Stimulated activated CD4-positive, alpha-beta T cell treated with anti-CD3 and anti-CD28 coated beads, Interleukin-1b, Interleukin-23, amount 100 ng/mL, for 1 hour (primary cell): ENCODE measurements at places on chromosomes 5 and 9.

DNA sequence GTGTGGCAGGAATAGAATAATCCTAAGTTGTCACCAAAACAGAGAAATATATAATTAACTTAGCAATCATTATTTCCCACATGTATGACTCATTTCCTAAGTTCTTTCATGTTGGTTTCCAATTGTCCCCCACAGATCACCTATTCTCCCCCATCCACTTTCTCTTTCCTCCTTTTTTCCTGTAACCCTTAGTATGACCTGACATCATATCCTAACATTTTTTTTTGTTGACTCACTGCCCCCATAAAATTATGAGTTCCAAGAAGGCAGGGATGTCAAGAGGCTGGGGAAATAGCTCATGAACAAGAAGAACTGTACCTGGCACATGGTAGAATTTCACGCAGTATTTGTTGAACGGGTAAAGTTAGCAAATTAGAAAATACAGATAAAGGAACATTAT is 186.7 kb downstream of the DCP2 start:
- no peak for DNase-seq

DNA sequence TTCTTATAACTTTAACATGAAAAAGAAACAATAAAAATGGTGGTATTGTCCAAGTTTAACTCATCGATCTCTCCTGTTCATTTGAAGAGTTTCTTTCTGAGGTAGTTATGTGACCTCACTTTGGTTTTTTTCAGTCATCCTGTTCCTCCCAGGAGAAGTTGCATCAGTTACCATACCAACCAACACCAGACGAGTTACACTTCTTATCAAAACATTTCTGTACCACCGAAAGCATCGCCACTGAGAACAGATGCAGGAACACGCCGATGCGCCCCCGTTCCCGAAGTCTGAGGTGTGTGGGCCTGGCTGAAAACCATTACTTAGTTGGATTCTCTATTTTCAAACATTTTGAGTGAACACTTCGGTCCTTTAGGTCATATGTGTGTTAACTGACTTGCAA is 96.3 kb downstream of the CD180 start:
- DNase-seq = no peak

DNA sequence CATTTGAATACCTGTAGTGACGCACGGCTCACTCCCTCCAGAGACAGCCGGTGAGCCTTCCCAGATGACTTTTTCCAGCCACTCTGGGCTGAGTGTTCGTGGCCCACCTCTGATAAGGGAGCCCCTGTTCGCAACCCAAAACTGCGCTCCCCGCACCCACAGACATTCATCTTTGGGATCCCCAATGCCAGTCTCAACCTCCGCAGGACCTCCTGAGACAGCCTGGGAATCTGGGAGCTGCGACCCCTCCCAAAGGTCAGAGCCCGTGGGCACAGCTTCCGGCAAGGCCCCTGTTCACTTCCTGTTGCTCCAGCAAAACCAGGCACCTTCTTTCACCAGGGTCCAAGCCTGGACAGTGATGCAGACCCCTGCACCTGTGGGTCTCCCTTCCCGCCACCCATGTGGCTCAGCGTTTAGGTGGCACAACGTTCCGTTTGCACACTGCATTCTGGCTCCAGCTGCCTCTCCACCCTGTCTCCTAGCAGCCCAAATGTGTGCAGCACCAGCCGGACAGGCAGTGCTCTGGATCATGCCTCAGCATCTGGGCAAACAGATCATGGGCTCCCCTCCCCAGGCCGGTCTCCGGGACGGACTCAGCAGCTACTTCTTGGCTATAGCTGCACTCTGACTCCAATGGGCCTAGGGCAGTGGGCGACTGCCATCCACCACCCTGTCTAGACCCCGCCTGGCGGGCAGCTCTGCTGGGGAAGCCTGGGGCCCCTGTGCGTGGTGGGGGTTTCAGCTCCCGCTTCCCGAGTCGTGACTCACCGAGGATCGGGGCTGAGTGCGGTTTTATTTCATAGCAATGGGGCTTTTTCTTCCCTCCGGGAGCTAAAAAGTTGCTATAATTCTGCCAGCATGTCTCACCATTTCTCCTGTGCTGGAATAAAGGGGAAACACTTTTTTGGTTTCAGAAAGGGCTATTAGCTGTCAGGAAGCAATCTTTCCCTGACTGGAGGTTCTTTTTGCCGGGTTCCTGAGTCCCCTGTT is 156.0 kb downstream of the OLFM1 start:
- no peak for DNase-seq

DNA sequence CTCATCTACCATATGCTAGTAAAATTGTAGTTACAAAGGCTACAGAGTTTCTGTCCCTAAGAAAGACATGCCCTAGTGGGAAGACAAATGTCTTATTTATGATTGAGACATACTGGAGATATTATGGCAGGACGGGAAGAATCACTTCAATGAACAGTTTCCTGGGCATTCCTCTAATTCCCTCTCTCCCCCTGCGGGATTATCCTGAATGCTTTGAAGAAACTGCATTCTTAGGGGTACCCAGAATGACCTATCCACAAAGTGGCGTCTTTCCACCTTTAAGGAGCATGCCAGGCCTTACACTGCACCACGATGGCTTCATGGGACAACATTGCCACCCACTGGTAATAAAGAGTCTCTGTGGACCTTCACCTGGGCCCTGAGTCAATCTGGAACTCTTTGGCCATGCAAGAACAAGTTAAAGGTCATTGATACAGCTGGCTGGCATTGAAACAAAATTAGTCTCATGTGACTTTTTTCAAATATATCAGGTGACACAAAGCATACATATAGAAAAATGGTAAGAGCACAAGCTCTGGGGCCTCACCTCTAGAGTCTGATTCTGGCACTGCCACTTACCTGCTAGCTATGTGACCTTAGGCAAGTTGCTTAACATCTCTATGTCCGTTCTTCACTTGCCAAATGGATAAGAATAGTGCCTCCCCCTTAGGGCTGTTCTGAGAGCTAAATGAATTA is 32.0 kb downstream of the ANKRD55 start:
- peak; percentile 8 for DNase-seq

DNA sequence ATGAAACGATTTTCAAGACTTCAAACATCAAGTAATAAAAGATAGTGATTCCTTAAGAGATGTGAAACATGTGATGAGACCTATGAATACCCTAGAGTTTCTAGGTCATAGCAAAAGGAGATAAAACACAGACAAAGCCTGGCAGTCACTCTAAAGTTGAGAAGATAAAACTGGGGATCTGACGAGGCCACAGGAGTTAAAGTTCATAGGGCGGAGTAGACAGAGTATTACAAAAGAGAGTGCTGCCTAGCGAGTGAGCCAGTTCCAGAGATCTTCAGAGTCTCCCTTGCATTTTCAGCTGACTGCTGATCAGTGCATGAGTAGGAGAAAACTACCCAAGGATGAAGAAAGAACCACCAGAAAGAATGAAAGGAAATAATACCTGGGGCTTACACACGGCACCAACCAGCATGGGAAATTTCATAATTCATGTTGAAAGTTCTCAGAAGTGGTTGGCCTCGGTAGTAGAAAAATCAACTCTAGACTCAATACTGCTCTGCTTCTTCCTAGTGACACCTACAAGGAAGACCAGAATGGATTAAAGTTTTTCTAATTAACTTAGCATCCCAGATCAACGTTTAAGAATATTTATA is 30.4 kb downstream of the FBXO4 start:
- DNase-seq = no peak

DNA sequence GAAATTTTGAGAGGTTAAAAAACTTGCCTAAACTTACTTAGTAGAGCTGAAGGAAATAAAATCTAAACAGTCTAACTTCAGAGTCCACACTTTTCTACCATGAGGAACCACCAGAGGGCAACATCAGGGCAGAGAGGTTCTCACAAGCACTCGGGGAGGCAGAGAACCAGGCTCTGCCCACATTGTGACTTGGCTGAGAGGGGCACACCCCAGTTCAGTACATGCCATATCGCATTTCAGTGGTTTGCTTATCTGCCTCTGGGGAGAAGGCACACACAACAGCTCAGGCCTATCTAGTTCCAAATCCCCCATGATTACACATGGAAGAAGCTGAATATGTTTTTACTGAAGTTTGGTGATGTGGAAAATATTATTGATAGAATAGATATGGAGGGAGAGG is 49.2 kb downstream of the EQTN start:
- DNase-seq = no peak

DNA sequence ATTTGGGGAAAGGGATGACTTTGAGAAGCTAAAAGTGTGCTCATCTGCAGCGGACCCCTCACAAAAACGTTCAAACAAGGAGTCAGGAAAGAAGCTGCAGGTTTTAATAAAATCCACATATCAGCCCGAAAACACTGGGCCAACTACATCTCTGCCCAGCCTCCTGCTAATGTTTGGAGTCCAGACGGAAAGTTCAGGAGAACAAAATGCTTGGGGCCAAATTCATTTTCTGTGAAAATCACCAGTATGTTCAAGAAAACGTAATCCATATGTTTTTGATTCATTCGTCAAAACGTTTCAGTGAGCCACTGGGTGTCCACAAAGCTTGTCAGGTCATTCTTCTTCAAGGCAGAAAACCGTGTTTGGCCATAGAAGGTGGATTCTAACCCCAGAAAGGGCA is 87.5 kb upstream of the GAS1 start:
- DNase-seq = no peak

- no peak for DNase-seq
Measured at GRCh38 chr5:99814321-99815063, 720.7 kb upstream of the FAM174A start.

- no peak for DNase-seq
Measured at GRCh38 chr9:90287567-90288274, 354.9 kb downstream of the DIRAS2 start.

DNA sequence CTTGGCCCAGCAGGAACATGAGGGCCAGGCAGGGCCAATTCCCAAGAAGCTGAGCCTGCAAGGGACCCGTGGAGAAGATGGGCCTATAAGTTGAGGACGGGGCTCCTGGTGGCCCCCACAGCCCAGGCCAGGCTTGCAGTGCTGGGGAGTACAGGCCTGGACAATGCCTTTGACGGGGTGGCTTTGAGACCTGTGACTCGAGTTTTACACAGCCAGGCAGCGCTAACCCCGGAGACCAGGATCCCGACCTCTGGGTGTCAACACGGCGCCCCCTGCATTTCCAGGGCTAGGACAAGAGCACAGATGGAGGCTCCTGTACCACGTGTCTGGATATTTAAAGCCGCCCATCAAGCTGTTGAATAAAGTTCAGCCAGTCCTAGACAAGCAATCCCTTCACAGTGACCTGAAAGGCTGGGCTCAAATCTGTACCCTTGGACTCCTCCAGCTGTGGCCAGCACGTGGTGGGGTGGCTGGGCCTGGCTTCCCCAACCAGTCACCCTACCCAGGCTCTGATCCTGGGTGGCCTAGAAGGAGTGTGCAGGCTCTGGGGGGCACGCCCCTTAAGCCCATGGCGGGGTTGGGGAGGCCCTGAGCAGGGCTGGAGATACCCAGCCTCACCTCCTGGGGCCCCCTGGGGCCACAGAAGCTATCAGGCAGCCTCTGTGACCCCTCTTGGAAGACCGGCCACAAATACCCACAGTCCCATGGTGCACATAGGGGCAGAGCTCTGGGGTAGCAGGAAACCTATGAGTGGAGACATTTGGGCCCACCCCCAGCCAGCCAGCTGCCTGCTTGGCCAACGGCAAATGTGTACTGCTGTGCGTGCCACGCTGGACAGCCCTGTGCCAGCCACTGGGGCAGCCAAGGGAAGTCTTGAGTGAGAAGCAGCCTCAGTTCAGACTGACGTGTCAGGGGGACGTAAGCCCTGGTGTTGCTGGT is 88.7 kb downstream of the NTNG2 start:
- DNase-seq = no peak

- no peak for DNase-seq
Measured at GRCh38 chr5:56413546-56413945, 180.4 kb upstream of the ANKRD55 start.

DNA sequence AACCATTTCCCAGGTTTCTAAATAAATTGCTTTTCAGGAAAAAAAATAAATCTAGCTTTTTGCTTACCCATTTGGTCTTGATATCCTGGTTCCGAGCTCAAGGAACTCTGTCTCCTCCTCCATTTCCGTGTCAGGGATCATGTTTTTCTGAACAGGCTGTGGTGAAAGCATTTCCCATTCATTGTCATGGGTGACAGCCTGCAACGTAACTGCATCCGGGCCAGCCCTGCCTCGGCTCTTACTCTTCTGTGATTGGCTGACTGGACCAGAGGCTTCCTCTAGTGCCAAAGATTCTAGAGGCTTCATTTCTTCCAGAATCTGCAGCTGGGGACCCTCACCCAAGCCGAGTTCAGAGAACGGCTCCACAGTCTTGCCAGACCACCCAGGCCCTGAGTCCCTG is 61.0 kb upstream of the PCA3 start:
- DNase-seq = no peak

DNA sequence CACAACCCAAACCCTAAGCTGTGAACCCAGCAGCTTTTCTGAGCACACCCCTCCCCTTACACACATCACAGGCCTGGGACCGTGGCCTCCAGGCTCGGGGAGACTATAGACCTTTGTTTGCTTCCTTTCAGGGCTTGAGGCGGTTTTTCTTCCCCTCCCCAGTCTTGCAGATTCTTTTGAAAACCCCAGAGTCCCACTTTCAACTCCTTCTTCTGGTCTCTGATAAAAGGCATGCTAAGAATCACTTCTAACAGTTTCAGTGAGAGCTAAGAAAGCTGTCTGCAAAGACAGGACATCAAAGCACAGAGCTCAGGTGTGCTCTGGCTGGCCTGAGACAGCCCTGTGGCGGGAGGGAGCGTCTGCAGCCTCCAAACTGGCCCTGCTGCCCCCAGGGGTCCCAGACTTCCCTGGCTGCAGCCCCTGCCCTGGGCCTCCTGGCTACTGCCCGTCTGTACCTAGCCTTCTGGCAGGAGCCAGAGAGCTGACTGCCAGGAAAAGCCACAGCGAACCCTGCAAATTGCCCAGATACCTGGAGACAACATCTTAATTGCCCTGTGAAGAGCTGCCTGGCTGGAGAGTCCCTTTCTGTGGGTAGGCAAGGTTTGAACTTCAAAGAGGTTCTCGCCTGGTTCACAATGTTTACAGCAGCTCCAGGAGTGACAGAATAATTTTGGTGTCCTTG is 138.9 kb downstream of the GADD45G start:
- no peak for DNase-seq

GRCh38 chr9:129408535-129409215 is 212.2 kb downstream of the C9orf50 start:
- no peak for DNase-seq

- DNase-seq = no peak
Measured at GRCh38 chr9:131838530-131839280, 98.8 kb upstream of the RAPGEF1 start.

- DNase-seq = no peak
Measured at GRCh38 chr9:123131258-123131657, 97.8 kb downstream of the GPR21 start.

DNA sequence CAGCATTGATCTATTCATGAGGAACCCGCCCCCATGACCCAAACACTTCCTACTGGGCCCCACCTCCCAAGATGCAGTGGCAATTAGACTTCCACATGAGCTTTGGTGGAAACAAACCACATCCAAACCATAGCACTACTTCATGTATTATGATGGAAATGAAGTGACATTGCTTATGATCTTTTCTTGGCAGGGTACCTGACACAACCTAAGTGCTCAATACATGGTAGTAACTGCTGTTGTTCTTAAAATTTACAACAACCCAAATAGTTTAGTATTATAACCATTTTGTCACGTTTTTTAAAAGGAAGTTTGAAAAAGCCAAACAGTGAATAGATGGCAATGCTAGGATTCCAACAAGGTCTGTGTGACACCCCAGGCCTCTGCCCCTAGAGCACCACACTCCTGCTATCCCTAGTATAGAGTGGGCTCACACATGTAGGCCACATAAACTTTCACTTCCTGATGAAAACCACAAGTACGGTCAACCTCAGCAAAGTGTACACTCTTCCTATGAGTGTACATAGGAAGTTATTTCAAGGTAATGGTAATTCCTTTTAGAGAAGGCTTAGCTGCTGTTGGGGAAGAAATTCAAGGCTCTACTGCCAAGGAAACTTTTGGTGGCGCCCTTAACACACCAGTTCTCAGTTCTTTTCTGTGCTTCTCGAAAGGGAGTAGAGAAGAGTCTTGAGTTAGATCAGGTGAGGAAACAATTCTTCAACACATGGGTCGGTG is 97.6 kb downstream of the ARSB start:
- DNase-seq = no peak
